ENCODE measurements at places on chromosomes 12 and 14. TPM values are rescaled to one million over a fixed set of nuclear protein-coding genes. Genes with fewer than 3 reads are reported as not detected.
A peak's percentile ranks its signal among the peaks of the same experiment; 100 is the strongest.

The MANSC4 gene
- not detected for total RNA-seq

- ATAC-seq = no peak
These were observed 16.4 kb upstream of the MED13L start for GRCh38 chr12:116293687-116294453.

GRCh38 chr12:116450406-116450910, 108.7 kb upstream of the MAP1LC3B2 start:
- ATAC-seq = no peak

The CABP1 gene
- 1.1 TPM for total RNA-seq

DNA sequence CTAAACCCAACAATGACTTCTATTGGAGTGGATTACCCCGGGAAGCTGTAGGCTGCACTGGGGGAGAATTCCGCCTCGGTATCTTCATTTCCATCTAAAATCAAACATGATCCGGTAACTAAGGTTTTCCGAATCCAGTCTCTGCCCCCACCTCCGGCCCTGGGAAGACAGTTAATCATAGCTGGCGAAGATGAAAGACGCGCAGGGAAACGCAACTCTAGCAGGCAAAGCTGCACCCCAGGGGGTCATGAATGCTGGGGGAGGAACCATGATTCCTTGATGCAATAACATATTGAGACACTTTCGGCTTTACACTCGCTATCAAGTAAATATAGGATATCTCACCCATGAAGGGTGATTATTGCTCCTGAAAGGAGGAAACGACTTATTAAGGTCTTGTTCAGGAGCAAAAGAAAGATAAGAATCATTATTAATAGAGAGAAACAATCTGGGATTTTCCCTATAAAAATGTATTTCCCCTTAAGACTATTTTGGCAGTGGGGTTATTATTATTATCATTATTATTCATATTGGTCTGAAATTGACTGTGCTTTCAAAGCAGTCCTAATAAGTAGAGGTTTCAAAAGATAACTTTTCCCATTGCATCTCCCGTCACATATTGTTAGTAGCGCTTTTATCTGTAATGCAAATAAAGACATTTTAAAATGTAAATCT, 614.9 kb downstream of the VRK1 start:
- no peak for ATAC-seq

The OR4K14 gene
- total RNA-seq = not detected

- ATAC-seq = no peak
These were observed 27.4 kb downstream of the SLC41A2 start for GRCh38 chr12:104930388-104931326.

DNA sequence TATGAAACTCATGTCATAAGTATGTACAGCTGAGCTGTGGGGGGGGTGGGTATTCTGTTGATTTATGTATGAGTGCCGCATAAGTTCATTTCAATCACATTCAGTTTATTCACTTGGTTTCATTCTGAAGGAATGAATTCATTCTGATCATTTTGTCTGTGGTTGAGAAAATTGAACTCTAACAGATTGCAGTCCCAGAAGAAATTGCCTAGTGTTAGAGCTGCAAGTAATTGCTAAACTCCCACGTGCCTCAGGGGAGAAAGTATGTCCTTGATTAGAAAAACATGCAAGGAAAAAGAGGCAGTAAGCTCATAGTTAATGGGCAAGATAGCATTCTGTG, 442.4 kb upstream of the MGAT4C start:
- peak; percentile 83 for ATAC-seq

DNA sequence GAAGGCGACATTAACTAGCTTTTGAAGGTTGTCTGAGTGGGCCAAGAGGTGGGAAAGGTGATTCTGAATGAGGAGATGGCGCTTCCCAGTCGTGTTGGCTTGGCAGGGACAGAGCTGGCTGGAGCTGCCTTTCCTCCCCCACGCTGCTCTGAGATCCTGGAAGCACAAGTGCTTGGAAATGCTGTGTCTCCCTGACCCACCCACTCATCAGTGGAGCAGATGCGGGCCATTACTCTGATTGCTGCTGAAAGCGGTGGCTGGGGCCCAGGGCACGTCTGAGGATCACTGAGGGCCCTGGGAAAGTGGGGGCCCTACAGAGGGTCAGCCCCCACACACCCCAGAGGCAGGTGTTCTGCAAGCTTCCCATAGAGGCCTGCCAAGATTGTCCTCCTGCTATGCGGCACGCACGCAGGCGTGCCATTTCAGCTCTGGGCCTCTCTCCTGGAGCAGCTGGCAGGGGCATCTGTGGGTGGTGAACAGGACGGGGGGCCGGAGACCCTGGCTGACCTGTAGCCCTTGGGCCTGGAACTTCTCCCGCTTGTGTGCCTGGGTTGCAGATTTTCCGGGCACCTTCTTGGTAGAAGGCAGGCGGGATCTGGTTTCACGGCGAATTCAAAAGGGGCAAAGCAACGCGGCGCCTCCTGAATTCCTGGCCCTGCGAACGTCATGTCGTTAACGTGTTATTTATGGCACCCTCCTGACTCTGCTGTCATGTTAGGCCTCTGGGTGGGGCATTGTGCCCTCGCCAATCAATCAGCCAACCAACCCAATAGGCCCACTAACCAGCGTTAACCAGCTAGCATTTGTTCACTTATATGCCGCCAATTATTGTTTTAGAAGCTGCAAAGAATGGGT, 133.8 kb upstream of the TBX3 start:
- ATAC-seq = peak; percentile 22

- no peak for ATAC-seq
These were observed 16.3 kb downstream of the MSRB3 start for GRCh38 chr12:65294641-65295262.

DNA sequence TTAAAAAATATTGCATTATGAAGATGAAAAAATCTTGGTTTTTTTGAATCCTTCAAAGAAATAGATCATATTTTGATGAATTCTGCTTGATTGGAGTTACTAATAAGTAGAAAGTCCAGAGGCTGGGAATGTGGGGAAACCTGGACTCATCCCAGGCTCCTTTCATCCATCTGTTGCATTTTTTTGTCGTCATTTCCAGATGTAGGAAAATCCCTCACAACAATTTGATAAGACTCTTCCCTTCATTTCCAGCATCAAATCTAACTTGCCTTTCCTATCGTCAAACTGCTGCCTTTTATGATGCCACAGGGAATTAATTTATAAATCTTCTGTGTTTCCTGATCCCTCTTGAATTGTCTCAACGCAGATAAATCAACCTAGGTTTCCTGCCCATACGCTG, 211.6 kb downstream of the FBXL14 start:
- no peak for ATAC-seq

GRCh38 chr14:22226381-22226780, 362.6 kb downstream of the DAD1 start:
- ATAC-seq = no peak

The MMP14 gene
- 259 TPM for total RNA-seq

- no peak for ATAC-seq
These were observed 288.2 kb downstream of the PAWR start for GRCh38 chr12:79402606-79403005.

DNA sequence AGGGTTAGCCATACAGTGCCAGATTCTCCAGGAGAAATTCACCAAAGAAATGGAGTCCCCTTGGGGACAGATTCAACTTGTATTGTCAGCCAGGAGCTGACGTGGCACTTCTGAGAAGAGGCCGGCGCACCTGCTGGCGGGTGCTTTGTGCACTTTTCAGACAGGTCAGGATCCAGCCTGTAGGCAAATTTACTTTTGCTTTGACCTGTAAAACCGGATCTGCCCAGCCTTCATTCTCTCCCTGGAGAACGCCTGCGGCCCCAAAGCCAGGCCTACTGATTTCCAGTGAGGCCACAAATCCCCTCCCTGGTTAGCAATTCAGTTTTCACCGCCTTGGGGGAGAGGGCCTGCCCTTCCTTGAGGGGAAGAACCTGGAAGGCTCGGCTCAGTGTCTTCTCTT, 17.4 kb downstream of the P2RX4 start:
- ATAC-seq = peak; percentile 24

DNA sequence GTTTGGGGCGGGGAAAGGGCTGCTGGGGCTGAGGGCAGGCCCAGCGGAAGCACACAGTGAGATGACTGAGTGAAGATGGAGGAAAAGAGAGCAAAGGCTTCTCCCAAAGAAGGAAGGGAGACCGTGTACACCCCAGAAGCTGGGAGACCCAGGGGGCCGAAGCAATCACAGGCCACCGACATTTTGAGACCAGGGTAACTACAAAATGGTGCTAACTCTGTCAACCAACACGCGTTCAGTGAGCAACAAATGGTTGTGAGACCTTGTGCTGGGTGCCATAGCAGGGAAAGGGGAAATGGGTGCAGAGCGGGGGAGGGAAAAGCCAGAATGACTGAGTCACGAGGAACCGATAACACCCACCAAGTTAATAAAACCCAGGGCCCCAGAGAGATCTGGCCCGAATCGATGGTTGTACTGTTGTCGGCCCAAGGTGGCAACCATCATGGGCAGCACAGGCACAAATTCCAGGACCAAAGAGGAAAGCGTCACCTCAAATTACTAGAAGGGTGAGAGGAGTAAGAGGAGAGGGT, 50.3 kb downstream of the CDC42BPB start:
- no peak for ATAC-seq

The SERPINA9 gene
- not detected for total RNA-seq

The DHRS2 gene
- total RNA-seq = 15.0 TPM

- ATAC-seq = no peak
These were observed 7.1 kb downstream of the RNASE7 start for GRCh38 chr14:21049271-21049673.

The USP44 gene
- total RNA-seq = 2.0 TPM

DNA sequence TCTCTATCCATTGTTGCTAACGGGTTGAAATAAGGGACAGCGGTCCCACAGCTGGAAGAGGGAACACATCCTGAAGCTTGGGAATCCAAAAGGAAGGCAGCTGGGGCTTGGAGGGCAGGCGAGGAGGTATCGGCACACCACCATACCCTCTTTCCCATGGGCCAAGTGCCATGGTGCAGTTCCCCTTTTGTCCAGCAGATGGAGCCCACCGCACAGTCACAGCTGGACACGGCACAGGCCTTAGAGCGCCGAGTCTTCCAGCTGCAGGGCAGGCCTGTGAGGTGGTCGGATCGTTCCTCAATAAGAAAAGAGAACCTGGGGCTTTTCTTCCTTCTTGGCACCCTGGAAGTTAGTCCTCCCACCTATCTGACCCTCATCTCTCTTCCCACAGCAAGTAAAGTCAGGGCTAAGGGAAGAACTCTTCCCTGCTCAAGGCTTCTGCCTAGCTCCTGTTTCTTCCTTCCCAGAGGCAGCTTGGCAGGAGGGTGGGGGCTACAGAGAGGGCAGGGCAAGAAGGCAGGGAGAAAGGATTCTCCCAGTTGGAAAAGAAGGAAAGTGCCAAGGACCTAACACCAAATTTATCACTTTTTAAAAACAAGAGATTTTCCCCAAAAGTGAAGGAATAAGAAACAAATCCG, 8.6 kb downstream of the PPP1R1A start:
- peak; percentile 94 for ATAC-seq
